ENCODE measurements at places on chromosomes 12 and 14.

GRCh38 chr12:64142784-64143183 is 79.3 kb downstream of the KICS2 start:
- no peak for DNase-seq

DNA sequence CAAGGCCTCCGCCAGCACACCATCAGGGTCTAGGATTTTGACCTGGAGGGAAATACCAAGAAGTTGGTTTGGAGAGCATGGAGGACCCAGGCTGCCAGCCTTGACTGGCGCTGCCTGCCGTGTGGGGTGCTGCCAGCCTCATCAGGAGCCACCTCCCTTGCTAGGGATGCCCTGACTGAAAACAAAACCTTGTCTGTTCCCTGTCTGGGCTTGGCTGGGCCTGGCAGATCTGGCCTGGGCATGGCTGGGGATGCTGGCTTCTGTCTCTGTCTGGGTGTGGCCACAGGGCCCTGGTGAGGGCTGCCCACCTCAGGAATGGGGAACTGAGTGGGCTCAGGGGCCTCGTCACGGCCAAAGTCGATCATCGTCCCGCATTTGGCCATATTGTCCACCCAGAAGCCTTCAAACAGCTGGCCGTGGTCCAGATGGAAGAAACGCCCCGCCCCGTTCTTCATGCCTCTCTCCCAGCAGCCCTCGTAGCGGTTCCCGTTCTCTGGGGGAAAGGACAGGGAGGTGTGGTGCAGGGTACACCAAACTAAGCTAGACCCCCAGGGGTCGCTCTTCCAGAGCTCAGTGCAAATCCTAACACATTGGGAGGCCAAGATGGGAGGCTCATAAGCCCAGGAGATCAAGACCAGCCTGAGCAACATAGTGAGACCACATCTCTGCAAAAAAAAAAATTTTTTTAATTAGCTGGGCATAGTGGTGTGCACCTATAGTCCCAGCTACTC is 16.5 kb downstream of the MORN3 start:
- DNase-seq: no peak

DNA sequence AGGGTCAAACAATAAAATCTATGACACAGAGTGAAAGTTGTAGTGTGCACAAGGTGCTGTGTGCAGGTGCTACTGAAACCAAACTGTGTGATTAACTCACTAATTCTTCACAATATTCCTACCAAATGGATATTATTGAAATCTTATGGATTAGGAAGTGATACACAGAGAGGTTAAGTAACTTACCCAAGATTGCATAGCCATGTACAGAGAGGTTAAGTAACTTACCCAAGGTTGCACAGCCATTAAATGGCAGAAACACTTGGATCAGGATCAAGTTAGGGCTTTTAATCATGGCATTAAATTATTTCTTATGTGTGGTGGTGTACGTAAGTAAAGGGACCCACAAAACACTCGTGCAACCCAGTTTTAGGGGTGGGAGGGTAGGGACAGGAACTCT is 771.4 kb downstream of the AACS start:
- DNase-seq: no peak

- DNase-seq: no peak
Observed at GRCh38 chr12:42296503-42297109, 29.3 kb downstream of the ZCRB1 start.

DNA sequence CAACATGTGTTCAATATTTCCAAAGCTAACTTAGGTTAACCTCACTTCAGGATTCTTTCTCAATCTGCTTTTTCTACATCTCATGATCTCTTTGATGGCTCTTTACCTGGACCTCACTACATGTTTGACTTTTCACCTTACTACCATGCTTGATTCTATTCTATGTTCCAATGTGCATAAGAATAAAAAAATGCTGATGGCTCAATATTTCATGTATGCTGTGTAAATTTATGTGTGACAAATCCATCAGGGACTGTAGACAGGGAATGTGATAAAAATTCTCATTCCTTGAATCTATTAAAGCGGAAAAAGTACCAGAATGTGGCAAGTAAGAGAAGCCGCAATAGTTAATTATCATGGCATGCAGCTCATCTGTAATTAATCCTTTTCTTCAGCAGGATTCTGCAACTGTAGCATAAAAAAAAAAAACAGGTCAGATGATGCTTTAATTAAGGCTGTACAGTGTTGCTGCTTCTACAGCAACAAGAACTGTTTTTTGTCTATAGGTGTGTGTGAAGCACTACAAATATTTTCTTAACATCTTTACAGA is 276.9 kb upstream of the PRKD1 start:
- no peak for DNase-seq

- DNase-seq: no peak
Observed at GRCh38 chr12:116709768-116710167, 28.1 kb downstream of the SPRING1 start.

GRCh38 chr14:96225745-96226151 is 21.1 kb downstream of the BDKRB2 start:
- no peak for DNase-seq

GRCh38 chr14:85454226-85454813 is 75.6 kb upstream of the FLRT2 start:
- no peak for DNase-seq

GRCh38 chr14:22871224-22872032 is at the start of gene LRP10:
Gene LRP10 (plus strand): TSS chr14:22871740. CDS start chr14:22872304, 564 bp downstream.
- DNase-seq: peak; percentile 62

GRCh38 chr14:100030452-100031153 is 34.6 kb upstream of the EVL start:
- no peak for DNase-seq

GRCh38 chr12:2819810-2820209 is 7.3 kb downstream of the ITFG2 start:
- DNase-seq: no peak

DNA sequence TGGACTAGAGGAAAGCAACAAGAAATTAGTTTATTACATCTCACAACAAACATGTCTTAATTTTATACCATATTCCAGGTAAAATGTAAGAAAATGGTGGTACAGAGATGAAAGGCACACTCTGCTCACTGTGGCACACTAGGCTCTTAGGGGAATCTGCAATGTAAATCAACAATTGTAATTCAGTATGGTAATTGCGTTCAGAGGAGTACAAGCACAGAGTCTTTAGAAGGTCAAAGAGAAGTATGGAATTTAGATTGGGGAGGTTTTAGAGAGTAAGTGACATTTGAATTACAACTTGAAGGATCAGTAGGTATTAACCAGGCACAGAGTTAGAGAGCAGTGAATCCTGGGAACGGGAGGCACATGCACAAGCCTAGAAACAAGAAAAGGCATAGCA is 694.0 kb upstream of the USP15 start:
- DNase-seq: no peak

DNA sequence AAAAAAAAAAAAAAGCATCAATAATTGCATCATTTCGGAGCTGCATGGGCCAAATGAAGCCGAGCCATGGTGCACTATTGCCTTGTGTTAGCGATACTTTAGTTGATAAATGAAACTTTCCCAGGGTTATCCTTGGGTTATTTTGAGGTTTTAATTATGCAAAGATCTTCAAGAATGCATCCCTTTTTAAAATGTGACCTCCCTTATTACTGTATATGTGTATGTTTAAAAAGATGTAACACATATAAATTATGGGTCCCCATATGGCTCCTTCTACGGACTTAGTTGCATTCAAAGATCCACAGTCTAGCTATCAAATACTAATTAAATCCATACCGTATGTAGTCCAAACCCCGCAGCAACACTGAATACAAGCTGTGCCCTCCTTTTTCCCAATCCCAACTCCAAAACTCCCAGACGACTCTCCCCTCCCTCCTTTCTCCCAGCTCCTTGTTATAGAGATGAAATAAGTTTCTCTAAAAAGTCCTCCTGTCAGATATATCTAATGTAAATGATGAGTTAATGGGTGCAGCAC is 129.3 kb upstream of the MAP1LC3B2 start:
- no peak for DNase-seq

DNA sequence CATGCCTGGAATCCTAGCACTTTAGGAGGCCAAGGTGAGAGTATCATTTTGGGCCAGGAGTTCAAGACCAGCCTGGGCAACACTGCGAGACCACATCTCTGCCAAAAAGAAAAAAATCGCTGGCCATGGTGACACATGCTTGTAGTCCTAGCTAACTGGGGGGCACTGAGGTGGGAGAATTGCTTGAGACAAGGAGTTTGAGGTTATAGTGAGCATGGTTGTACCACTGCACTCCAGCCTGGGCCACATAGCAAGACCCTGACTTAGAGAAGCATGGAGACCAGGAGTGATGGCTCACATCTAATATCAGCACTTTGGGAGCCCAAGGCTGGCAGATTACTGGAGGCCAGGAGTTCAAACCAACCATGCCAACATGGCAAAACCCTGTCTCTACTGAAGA is 9.2 kb downstream of the PTGES3 start:
- DNase-seq: no peak

GRCh38 chr12:58926586-58926985 is 6.3 kb upstream of the LRIG3 start:
- DNase-seq: no peak
